Coronary artery (tissue), 2 donors: ENCODE measurements at places on chromosomes 5 and 9.

DNA sequence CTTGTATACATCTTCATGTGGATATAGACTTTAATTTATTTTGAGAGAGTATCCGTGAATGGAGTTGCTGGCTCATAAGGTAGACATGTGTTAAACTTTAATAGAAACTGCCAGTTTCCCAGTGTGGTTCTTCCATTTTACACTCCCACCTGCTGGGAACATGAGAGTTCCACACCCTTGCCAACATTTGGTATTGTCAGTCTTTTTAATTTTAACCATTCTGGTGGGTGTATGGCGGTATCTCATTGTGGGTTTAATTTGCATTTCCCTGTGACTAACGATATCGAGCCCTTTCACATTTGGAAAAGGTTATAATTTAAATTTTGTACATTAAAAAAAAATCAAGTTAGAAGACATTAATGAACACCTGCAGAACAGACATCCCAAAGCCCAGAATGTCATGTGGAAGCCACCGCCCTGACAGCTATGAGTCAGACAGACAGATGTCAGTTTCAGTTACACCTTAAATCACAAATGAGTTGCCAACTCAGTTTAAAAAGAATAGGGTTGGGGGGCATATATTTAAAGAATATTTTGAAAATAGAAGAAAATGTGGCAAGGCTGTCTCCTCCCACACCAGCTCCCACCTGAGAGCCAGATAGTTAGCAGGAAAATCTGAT is 36.9 kb downstream of the ANKRD33B start:
- no peak for DNase-seq

- DNase-seq = no peak
Observed at GRCh38 chr5:32961059-32961415, 249.9 kb downstream of the NPR3 start.

- no peak for DNase-seq
Observed at GRCh38 chr5:167378894-167379723, 912.3 kb upstream of the WWC1 start.

DNA sequence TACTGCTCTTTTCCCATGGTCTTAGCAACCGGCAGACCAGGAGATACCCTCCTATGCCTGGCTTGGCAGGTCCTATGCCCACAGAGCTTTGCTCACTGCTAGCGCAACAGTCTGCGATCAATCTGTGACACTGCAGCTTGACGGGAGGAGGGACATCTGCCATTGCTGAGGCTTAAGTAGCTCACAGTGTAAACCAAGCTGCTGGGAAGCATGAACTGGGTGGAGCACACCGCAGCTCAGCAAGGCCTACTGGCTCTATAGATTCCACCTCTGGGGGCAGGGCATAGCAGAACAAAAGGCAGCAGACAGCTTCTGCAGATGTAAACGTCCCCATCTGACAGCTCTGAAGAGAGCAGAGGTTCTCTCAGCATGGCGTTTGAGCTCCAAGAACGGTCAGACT is 40.4 kb downstream of the MCTP1 start:
- DNase-seq = no peak

DNA sequence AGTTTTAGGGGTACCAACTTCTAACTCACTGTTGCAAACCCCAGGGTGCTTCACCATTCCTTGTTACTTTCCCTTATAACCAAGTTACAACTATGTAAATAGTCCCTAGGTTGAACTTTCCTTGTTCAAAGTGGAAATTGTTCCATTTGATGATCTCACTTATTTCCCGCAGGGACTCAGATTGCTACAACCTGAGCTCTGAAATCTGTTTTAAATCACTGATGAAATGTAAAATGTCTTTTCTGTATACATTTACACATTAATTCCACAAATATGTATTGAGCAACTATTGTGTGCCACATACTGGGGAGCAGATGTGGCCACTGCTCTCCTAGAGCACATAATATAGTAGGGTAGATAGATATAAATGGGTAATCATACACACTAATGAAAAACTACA is 69.1 kb upstream of the TARS1 start:
- DNase-seq = no peak

- peak; percentile 69 for DNase-seq
Observed at GRCh38 chr5:132260051-132260450, 2.6 kb downstream of the PDLIM4 start.

DNA sequence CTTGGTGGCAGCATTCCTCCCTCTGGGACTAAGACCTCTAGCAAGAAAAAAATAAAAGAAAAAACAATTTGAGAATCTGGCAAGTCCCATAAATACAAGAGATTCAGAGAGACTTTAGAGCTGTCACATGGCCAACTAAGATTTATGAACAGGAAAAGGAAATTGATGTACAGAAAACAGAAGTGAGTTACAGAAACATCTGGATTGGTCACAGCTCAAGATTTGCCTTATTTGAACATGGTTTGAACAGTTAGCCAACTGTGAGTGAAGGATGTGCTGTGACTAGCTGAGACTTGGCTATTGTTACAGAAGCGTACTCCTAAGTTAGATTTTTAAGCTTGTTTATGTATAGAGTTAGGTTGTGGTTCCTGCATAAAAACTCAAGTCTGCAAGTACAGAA is 340.2 kb downstream of the SLCO4C1 start:
- no peak for DNase-seq

- no peak for DNase-seq
Observed at GRCh38 chr9:96859461-96860198, 5.3 kb upstream of the ZNF782 start.

DNA sequence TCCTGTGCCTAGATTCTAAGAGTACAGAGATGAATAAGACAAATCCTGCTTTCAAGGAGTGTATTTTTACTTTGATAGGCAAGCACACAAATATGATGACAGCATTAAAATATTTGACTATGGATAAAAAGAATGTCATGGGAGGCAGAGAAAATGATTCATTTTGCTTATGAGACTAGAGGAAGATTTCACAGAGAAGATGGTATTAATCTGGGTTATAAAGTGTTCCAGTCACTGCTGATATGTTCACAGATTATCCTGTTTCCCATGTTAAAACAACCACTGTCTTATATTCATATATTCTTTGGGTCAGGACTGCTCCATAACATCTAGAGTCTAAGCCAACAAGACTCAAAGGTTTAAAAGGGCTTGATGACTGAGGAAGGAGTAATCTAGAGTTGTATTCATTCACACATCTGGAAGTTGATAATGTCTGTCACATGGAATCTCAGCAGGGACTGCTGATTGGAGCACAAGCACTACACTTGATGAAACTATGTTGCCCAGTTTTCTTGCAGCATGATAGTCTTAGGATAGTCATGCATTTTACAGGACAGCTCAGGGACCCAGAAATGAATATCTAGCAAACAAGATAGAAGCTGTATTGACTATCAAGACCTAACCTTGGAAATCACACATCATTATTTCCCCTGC is 79.3 kb downstream of the STARD4 start:
- DNase-seq = no peak

- no peak for DNase-seq
Observed at GRCh38 chr9:75101004-75101588, 12.8 kb downstream of the OSTF1 start.

DNA sequence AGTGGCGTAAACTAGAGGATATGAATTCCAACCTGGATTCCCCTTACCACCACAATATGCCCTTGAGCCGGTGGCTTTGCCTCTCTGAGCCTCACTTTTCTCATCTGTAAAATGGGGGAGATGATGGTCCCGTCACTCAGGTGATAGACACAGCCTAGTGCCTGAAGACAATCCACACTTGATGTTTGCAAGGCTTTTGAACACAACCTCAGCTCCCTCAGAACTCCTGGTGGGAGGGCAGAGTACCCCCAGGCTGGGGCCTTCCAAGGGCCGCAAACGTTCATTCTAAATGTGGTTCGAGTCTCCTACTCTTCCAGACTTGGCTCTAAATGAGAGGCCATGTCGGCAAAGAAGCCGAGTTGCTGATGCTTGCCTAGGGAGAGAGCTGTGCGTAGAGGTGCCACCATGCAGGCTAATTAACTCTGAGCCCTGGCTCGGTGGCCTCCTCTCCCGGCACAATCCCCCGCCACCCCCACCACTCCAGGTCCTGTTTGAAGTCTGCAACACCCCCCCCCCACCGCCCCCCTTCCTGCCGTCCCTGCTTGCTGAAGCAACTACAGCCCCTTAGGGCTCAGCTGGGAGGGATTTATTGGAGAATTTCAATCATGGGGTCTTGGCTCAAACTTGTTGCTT is 97.7 kb upstream of the LMX1B start:
- DNase-seq = no peak

GRCh38 chr5:56316299-56316994 is 83.3 kb upstream of the ANKRD55 start:
- DNase-seq = no peak

DNA sequence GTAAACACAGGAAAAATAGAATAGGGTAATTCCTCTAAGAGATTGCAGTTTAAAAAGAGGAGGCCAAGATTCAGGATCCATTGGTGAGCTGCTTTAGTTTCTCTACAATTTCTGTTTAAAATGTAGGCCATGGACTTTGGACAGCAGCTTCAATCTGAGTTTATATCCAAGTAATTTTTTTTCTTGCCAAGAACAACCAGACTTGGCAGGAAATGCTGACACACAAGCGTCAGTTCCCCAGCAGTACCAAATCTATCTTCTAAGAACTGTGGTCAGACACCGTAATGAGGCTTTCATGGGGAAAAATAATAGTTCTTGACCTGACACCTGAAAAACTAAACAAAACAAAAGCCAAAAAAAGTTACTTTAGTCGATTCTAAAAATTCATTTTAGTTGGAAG is 528.8 kb downstream of the CSNK1G3 start:
- no peak for DNase-seq

DNA sequence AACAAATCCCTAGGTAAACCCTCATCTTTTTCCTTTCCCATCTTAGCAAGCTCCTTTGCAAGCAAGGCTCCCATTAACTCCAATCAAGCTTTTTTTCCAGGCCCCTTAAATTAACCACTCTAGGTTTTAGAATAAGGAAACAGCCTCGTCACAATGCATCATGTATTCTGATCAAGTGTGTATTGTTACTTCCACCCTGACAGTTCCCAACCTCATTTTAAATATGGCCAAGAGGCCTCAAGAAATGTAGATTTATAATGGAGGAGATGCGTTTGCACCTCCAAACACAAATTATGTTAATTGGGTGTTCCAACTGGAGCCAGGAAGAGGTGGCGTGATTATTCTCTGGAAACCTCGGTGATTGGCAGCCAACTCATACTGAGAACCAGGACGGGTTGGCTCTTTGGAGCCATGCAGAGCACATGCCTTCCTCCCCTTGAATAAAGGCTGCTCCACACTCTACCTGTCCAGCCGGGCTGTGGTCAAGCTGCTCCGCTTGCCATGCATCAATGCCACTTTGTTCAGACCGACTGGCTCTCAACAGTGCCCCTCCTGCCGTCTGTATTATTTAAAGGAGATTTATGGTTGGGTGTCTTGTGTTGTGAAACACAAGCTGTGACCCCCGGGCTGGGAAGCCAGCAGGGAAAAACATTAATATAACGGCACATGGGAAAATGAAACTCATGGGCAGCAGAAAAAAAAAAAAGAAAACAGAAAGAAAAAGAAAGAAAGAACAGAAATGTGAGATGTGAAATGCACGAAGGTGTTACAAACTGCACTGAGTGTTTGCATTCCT is 191.1 kb downstream of the EBF1 start:
- DNase-seq = no peak

DNA sequence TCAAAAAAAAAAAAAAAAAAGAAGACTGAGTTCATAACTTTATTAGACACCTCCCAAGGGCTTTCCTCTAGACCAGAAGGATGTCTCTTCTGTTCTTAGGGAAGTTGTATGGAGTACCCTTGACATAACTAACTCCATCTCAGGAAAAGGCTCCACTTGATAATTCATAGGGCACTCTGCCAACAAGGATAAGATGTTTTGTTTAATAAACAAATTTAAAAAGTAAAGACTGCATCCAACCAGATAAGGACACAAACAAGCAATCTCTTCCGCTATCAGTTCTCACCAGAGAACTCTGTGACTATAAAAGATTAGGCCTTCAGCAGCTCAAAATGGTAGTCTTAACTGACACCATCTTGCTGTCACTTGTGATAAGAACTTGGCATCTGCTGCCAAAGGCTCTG is 65.8 kb downstream of the SFXN1 start:
- no peak for DNase-seq

- DNase-seq = no peak
Observed at GRCh38 chr5:157290981-157291711, 25.2 kb downstream of the CYFIP2 start.

DNA sequence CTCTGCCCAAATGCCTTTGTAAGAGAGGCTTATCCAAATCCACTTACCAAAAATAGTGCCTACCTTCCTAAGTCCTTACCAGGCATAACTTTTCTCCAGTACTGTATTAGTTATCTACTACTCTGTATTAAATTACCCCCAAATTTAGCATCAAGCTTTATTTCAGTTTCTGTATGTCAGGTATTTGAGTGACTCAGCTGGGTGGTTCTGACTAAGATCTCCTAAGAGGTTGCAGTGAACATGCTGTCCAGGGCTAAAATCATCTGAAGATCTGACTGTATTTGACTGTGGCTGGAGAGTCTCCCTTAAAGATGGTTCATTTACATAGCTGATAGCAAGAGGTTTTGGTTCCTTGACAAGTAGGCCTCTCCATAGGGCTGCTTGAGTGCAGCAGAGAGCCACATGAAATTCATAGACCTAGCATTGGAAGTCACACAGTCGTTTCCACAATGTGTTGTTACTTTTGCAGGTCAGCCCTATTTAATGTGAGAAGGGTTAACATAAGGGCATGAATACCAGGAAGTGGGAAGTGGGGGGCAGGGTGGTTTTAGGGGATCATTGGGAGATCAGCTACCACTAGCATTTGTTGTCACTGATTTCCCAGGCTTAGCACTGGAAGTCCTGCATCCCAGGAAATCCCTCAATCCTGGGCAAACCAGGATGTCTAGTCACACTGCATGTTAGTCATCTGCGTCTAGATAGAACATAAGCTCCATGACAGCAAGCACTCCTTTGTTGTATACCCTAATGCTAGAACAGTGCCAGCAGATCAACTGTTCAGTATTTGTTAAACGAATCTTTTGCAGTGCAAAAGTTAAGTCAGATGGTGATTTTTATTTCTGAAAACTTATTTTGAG is 2.0 kb upstream of the ZNF622 start:
- DNase-seq = no peak

DNA sequence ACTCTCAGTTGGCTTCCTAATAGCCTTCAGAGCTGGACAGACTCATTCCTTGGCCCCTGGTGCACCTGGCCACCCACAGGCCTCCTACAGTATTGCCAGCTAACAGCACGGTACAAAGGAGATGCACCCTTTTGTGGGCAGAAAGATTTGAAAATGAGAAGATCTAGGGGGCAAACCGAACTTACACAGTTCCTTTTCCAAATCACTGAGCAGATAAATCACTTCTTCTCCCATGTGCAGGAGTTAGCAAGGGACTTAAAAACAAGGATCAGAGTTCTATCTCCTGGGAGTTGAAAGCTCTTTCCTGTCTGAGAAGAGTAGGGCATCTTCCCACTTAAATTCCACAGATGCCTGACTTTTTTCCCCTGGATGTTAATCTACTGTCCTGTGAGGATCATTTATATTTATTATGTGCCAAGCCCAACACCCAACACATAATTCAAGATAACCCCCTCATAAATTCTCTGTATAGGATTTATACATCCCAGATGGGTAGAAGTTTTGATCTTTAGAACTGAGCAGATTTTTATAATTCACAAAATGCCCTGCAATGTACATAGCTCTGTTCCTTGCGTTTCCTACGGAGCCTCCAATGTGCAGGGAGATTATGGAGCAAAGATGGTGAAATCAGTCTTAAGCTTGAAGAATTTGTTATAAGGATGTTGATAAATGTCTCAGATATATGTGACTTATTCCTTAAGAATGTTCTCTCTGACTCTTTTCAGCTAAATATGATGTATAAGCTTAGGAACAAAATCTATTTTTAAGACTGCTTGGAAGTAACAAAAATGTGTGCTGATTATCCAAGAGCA is 207.2 kb upstream of the DAPK1 start:
- DNase-seq = no peak

GRCh38 chr9:23587903-23588302 is 238.1 kb downstream of the ELAVL2 start:
- DNase-seq = no peak
